CD4-positive, alpha-beta T cell treated with Interleukin-4 for 4 hours (primary cell): ENCODE measurements at places on chromosomes 1 and 21.

DNA sequence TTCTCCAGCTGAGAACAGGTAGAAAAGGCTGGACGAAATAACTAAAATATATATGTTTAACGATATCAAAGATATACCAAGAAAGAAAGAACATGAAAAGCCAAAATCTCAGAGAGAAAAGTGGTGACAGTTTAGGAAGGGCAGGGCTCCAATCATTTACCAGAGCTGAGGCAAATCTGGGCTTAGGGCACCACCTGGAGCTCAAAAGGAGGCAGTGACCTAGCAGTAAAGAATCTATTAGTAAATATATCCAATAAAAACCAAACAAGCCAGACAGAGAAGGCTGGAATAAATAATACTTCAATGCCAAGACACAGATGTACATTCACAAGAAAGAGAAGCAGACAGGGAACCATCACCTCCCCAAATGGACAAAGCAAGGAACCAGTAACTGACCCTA lies 43.5 kb downstream of the CHIA start:
- peak; percentile 57 for DNase-seq

DNA sequence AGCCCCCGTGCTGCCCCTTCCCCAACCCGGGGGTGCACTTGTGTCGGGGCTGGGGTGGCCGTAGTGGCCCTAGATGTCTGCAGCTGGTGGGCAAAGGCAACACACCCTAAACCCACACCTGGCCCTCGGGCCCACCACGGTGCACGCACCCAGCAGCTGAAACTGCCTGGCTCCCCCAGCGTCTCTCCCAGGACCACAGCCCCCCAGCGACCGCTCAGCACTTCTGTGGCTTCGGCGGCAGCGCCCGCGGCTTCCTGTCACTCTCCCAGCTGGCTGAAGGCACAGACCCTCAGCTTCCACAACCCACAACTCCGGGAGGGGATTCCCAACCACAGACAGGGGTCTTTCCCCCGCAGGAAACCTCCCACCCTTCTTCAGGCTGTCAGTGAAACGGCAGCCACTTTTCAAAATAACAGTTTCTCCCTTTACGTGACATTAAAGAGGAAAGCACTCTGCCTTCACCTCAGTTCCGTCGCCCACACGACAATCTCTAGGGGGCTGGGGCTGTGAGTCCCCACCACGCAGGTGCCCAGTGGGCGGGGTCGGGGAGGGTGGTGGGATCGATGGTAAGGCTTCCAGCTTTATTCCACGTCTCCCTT lies 40.7 kb upstream of the COL6A2 start:
- no peak for DNase-seq

DNA sequence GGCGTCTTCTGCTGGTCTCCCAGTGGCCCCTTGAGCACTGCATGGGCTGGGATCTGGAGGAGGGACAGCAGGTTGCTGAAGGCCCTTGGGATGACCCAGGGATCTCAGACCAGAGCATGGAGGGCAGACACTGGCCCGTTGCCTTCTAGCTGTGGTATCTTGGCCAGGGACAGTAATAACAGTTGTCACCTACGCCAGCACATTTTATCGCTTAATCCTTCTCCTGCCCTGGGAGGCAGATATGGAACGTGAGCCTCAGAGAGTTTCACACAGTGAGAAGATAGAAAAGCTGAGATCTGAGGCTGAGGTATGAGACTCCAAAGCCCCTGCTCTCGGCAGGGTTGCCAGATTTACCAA lies 40.1 kb upstream of the RD3 start:
- DNase-seq, result no peak

- no peak for DNase-seq
These were observed 25.2 kb upstream of the GNPAT start for GRCh38 chr1:231215681-231216385.

DNA sequence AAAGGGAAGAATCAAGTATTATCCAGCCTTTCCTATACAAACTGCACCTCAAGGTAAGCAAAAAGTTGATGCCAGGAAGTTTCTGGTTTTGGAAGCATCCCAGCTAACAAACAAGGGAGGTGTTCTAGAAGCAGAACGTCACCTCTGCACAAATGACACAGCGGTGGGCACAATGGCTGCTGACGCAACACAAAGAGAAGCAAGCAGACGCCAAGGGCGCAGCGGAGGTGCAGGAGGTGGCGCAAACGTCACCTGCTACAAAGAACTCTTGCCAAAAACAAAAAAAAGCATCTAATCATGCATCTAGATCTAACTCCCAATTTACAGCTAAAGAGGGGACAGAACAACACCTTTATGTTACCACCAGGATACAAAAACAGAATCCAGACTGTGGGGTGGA lies 88.5 kb downstream of the NPHP4 start:
- DNase-seq, result no peak

DNA sequence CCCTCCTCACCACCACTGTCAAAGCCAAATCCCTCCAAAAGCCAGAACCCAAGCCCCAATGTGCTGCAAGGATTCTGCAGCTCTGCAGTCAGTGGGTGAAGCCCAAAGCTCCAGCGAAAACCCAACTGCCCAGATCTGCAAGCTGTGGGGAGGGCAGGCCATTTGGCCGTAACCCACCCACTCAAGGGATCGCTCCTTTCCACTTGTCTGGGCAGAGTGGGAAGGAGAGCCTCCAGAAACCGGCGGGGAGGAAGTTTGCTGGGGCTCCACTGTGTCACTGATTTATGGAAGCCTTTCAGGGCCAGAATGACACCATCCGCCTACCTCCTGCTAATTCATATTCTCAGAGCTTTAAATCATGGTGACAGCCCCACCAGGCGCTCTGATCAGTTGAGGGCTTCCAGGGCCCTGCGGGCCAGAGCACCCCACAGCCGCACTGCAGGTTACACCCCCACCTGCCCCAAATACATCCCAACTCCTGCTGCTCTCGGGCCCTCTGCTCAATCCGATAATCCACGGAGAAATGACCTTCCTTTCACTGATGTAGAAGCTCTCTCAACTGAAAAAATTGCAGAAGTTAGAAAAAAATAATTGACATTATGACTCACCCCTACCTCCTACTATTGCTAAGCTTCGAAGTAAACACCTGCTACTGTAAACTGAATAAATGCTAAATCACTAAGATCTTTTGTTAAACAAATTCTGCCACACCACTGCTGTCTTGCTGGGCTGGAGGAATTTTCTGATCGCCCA lies 40.6 kb upstream of the RAB4A start:
- no peak for DNase-seq

- DNase-seq, result no peak
These were observed 4.3 kb downstream of the BRINP2 start for GRCh38 chr1:177174921-177175634.

- no peak for DNase-seq
These were observed 204.6 kb downstream of the PTBP2 start for GRCh38 chr1:96926176-96926575.

DNA sequence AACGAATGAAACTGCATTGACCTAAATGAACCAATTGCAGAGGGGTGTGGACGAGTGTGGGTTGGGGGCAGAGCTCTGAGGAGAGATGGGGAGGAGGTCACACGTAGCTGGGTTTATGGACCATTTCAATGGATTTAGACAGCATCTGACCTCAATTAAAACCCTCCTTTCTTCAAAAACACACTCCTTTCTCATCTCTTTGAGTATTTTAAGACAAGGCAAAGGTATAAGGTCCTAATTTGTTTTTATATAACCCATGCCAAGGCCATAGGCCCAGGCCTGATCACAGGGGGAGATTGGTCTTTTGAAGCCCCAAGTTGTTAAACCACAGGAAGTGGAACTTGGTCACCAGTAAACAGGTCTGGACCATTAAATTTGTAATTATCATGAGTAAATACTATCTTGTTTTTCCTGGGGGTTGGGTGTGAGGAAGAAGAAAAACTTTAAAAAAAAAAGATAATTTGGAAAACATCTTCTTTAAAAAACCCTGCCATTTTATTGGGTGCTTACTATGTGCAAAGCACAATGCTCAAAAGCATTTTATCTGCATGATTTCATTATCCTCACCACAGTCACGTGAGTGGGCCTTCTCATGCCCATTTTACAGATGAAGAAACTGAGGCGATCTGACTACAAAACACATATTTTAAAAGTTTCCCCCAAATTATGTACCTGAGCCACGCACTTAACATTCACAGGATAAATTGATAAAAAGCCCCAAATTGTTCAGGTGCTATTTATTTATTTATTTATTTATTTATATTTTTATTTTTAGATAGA lies 8.9 kb upstream of the INAVA start:
- DNase-seq, result no peak

DNA sequence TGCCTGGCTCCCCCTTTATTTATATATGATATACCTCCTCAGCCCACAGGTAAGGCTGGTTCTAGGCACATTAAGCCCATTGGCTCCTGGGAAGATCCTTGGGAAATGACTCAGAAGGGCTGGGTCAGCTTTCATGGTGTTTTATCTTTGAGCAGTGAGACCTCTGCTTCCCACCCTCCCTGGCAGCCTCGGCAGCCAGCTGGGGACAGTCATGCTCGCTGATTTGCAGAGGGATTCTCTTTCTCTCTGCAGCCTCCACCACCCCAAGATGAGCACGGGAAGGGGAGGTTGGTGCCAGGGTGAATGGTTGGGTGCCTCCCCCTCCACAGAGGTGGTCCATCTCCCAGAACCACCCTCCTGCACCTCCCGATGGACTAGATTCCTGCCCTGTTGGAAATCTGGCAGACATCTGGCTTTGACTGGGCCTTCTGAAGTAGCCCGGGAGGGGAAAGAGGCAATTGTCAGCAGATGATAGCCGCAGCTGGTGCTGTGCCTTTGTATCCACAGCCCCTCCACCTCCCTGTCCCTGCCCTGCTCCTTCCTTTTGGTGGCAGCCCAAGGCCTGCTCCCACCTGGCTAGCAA lies 24.6 kb downstream of the IER5 start:
- no peak for DNase-seq

DNA sequence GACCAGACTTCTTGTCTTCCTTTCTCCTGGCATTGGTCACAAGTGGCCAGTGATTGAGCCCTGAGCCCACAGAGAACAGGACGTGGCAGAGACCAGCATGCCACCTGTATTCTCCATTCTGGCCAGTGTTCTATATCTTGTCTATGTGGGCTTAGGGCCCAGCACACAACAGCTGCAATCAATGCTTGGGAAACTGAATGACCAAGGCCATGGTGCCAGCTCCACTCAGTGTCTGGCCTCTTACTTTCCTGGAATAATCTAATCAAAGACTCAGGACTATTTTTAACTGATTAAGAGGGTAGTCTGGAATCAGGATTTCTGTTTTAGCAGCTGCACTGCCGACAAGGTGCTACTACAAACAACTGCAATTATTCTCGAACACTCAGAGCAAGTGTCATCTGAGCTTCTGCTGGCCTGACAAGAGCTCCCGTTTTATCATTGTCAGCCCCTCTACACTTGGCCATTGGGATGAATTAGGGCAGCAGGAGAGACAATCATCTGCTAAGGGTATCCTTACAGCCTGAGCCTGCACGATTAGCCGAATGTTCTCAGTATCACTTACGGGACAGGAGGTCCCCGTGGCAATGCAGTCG lies 74.4 kb upstream of the GRIK3 start:
- DNase-seq, result no peak

- no peak for DNase-seq
These were observed 15.2 kb downstream of the PM20D1 start for GRCh38 chr1:205834751-205835150.

DNA sequence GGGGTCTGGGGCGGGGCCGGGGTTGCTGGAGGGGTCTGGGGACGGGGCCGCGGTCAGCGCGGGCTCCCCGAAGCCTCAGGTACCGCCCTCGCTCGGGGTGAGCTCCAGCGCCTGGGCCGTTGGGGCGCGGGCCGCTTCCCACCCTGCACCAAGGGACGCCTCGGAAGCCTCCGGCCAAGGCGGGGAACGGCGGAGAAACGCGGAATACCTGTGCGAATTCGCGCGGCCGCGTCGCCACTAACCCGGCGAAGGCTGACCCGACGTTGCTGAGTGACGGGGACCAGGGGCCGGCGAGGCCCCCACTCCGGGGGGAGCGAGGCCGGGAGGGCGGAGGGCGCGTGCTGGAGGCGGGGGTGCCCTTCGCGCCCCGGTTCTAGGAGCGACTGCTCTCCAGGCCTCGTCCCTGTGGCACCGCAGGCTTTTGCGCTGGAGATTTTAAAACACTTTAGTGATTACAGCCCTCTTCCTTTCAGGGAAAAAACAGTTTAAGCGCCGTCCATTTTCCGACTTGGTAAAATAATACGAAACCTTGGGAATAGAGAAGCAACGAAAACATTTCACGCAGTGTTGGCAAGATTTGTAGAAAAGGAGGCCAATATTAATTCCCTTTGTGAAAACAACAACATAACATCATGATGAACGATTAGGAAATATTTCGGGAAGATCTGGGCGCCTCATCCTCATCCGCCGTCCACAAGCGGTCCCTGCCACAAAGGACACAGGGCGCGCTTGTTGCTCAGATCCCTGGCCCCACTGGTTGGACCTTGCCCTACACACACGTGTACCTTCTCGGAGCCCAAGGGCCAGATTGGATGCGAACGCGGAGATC lies 971 bp upstream of the GNG4 start:
- no peak for DNase-seq

DNA sequence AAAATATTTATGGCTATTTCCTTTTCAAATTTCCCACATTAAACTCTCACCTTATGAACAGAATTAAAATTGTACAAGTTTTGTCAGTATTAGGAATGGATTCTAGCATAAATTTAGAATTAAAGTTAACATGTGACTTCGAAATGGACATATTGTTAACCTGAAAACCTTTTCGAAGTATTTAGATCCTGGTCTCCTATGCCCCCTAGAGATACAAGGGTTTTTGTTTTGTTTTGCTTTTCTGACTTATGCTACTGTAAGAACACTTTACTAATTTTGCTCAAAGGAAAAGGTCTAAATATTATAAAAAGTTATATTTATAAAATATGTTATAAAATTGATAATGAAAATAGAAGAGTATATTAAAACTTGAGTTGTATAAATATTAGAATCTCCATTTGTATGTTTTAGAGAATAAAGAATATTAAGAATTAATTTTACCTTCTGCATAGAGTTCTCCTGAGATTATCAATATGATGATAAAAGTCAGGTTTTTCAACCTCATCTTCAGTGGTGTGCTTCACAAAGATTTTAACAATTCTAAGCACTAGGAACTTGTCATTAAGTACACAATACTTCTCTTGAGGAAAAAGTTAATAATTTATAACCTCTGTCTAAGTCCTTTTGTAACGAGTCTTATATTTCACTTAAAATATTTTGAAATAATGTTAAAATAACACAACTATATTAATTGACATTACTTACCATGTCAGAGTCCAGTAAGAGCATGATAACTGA lies at the start of gene F13B:
Gene F13B (minus strand): TSS at position 542 of the 738 bp plus-strand sequence. CDS start 37 bp downstream, at position 505.
- no peak for DNase-seq

DNA sequence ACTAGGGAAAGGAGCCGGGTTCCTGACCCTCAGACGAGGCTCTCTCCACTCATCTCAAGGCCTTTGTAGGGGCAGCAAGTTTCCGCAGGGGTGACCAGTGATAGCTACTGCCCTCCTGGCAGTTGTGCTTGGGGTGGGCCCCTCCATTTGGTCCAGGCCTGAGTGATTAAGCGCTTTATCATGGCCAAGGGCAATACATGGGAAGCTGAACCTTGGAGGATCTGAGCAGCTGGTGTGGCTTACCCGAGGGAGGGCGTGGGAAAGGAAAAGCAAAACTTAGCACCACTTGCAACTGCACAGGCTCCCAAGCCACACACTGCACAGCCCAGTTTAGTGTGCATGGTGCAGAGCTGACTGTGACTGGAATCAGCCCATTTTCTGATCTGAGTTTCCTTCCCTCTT lies 47.8 kb downstream of the GADD45A start:
- no peak for DNase-seq

- DNase-seq, result peak; percentile 64
These were observed 8.6 kb upstream of the PLA2G2C start for GRCh38 chr1:20194757-20195461.

- DNase-seq, result no peak
These were observed 91.2 kb upstream of the NGF start for GRCh38 chr1:115429241-115429640.
